ENCODE measurements at places on chromosomes 12 and 14.

GRCh38 chr14:44428231-44428945 lies 78.7 kb downstream of the FSCB start:
- no peak for DNase-seq

DNA sequence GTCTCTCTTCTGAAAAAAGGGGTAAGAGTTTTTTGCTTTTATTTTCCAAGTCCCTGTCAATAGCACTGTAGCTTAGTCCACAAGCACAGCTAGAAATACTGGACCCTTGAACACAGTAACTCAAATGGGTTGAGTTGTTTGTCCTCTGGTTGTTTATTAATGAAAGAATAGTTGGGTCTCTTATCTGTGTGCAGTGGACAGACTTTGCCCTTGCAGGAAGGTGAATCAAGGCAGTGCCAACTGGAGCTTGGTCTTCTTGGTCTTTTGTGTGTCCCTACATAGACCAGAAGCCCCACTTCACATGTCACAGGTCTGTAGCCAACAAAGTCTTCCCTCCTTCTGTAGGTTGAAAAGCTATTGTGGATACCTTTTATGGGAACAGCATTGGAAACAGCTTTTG lies 322.0 kb downstream of the AACS start:
- no peak for DNase-seq

- no peak for DNase-seq
These were observed 386.1 kb downstream of the C12orf75 start for GRCh38 chr12:105716621-105717020.

GRCh38 chr12:93430280-93430679 lies 11.5 kb downstream of the UBE2N start:
- DNase-seq: no peak

DNA sequence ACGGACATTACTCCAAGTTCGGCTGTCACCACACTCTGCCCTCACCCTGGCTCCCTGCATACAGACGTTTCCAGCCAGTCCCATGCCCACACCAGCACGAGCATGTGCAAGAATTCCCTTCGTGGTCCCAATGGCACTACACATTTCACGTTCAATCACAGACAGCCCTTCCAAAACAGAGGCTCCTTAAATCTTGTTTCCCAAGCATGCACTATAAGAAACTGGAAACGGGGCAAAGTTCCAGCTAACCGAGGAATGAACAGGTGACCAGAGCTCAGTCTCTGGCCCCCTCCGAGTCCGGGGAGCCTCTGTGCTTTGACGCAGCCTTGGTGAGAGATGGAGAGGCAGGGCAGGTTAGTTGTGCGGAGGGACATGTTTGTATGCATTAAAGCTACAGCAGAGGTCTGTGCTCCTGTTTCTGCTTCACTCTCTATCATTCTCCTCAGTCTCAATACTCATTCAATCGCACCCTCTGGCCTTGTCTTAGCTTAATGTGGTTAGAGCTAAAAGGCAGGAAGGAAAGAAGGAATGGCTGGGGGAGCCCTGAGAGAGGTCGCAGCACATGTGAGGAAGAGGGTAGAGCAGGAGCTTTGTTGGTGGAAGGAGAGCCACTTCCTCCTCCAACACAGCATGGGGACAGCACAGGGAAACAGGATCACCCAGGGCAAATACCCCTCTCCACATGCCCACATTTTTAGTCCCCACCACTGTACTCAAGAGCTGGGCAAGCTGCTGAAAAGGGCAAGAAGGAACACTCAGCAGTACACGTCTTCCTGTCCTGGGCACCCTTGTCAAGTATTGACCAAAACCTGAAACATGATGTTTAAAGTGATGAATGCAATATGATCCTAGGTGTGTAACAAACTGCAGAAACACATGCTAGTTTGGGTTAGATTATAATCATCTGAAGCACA lies 12.2 kb upstream of the SELPLG start:
- no peak for DNase-seq

GRCh38 chr12:14954269-14954668 lies 7.1 kb downstream of the ARHGDIB start:
- DNase-seq: no peak

DNA sequence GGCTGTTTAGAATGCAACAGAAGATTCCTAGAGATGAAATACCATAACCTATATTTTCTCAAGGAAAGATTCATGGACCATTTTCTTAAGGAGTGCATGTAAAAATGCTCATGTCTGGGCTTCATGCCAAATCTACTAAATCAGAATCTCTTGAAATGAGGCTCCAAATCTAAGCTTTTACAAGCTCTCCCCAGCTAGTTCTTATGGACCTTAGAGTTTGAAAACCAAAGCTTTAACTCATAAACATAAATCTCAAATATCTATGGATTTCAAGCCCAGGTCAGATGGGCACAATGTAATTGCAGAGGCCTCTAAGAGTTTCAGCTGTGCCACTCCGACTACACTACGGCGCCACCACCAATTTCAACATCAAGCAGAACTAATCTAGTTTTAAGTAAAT lies 117.3 kb upstream of the CAND1 start:
- DNase-seq: no peak

GRCh38 chr12:124655048-124655697 lies 87.8 kb upstream of the NCOR2 start:
- DNase-seq: no peak

DNA sequence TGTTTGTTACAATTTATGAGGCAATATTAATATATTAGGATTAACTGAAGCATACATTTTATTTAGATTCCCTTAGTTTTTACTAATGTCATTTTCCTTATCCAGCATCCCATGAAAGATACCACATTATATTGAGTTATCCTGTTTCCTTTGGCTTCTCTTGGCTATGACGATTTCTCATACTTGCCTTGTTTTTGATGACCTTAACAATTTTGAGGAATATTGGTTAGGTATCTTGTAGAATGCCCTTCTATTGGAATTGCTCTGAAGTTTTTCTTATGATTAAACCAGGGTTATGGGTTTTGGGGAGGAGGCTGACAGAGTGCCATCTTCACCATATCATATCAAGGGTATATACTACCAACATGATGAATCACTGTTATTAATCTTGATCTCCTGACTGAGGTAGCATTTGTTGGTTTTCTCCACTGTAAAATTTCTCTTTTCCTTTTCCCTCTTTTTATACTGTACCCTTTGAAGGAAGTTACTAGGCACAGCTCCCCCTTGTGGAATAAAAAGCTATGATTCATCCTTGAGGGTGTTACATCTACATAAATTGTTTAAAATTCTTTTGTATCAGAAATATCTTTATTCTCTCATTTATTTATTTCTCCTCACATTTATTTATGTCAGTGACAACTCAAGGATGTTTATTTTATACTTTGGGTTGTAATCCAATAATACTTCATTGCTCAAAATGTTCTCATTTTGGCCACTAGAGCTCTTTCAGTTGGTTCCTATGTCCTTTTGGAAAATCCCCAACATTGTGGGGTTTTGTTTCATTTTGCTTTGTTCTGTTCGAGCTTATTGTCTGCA lies 239.0 kb downstream of the SLC16A7 start:
- peak; percentile 2 for DNase-seq
